Panc1 (cell line): ENCODE measurements at places on chromosomes 3 and 15. TPM values are rescaled to one million over a fixed set of nuclear protein-coding genes. Genes with fewer than 3 reads are reported as not detected.

Gene GHSR
- total RNA-seq = not detected

Gene CSTA
- not detected for total RNA-seq

Gene CHRM5
- total RNA-seq = not detected

GRCh38 chr3:109115451-109115850 lies 2.5 kb downstream of the MORC1 start:
- H3K4me1 ChIP-seq = no peaks in the 10 kb centered on the region
- no peak overlapping the region for H3K27ac ChIP-seq
- no peak for DNase-seq
- no peaks in the 10 kb centered on the region; the same call in 1 of the 2 replicates for H3K27me3 ChIP-seq

- H3K36me3 ChIP-seq = no peaks in the 10 kb centered on the region
- H3K27ac ChIP-seq = no peak overlapping the region
- no peak overlapping the region for H3K4me3 ChIP-seq
Observed at GRCh38 chr3:19598870-19599269, 335.1 kb downstream of the EFHB start.

DNA sequence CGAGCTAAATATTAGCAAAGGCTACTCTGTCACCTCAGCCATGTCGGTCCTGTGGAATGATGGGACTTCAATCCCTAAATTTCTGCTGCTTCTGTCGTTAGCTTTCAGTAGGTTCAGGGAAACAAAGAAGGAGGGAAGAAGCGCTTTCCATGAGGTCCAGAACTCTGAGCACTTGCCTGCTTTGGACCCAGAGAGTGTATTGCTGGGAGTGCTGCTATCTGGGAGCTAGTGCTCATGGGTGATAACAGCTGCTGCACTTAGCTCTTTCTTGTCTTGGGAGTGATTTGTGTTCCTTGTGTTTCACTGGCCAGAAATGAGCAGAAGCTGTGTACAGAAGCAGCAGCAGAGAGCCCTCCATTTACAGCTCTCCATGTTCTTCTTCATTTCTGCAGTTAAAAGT lies 369.8 kb downstream of the DIPK2A start:
- no peak for DNase-seq
- H3K4me3 ChIP-seq = no peak overlapping the region
- no peak overlapping the region for H3K27ac ChIP-seq
- no peaks in the 10 kb centered on the region for H3K4me1 ChIP-seq
- H3K27me3 ChIP-seq = no peaks in the 10 kb centered on the region

GRCh38 chr15:100757661-100758060 lies 122.0 kb upstream of the ALDH1A3 start:
- H3K36me3 ChIP-seq = no peaks in the 10 kb centered on the region
- H3K4me3 ChIP-seq = no peak overlapping the region
- H3K27me3 ChIP-seq = no peaks in the 10 kb centered on the region

- no peak for DNase-seq
- no peak overlapping the region for H3K27ac ChIP-seq
- no peak overlapping the region for H3K4me3 ChIP-seq
- no peaks in the 10 kb centered on the region for H3K36me3 ChIP-seq
- H3K27me3 ChIP-seq = no peaks in the 10 kb centered on the region
Observed at GRCh38 chr3:152610622-152611021, 224.3 kb upstream of the P2RY1 start.
